ENCODE measurements at places on chromosomes 3 and 15. TPM values are rescaled to one million over a fixed set of nuclear protein-coding genes. Genes with fewer than 3 reads are reported as not detected.

Gene COL6A5
- 0.89 TPM for total RNA-seq

Gene UQCRC1
- total RNA-seq, result 349 TPM

Gene DNAH12
- not detected for total RNA-seq

Gene MEGF11
- 0.38 TPM for total RNA-seq

Gene MORC1
- not detected for total RNA-seq

Gene PCSK6
- 0.13 TPM for total RNA-seq

Gene GLDN
- under 0.01 TPM for total RNA-seq

Gene TRH
- not detected for total RNA-seq
